ENCODE measurements at places on chromosomes 12 and 14.
A peak's percentile ranks its signal among the peaks of the same experiment; 100 is the strongest.

GRCh38 chr12:69623970-69624369 is 13.3 kb upstream of the LRRC10 start:
- no peak for DNase-seq

DNA sequence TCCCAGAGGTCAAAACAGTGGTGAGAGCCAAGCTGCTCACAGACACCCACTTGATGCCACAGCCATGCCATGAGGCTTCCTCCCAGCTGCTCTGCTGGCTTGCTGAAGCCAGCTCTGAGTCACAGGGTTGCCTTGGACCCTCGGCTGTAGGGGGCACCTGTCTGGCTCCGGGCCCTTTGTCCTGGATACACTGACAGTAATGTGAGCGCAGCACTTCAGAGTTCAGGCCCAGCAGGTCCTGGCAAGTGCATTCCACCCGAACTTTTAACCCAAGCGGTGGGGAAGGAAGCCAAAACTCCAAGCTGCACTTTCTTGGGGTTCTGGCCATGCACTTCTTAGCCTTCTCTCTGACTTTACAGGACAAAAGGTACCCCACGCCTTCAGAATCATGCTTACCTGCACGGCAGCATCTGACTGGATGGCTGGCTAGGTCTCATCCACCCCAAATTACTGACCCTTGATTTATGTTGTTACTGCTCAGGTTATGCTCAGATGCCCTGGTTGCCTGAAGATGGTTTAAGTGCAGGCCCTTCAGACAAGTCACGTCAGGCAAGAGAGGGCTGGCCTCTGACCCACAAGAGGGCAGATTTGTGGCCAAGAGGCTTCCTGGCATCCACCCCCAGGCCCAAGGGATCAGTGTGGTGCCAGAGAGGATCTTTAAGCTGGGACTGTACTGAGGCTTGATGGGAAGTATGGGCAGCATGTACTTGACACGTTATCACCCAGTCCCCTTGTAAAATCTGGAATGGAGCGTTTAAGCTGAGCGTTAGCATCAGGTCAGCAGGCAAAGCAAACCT is 24.8 kb downstream of the SLC25A29 start:
- peak; percentile 60 for DNase-seq

GRCh38 chr12:117521346-117521745 is 159.9 kb upstream of the NOS1 start:
- DNase-seq, result no peak

DNA sequence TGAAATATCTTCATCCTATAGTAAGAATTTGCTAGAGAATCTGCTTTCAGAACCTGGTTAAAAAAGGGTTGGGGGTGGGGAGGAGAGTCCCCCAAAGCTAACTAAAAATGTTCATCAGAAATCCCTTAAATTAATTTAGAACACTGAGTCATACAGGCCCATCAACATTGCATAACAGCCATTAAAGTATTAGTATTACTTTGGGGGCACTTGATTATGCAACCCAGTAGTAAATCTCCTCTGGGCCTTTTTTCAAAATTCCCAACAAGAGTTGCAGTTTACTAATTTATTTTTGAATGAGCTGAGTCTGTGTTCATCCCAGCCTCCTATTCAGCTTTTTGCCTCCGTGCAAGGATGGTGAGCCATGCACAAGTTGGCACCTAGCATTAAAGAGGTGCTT is 8.8 kb upstream of the SLC24A4 start:
- no peak for DNase-seq

GRCh38 chr12:109765446-109765810 is 51.8 kb downstream of the FAM222A start:
- no peak for DNase-seq

- DNase-seq, result no peak
Observed at GRCh38 chr14:60303745-60304144, 54.7 kb downstream of the PPM1A start.

GRCh38 chr12:70592664-70593063 is 44.6 kb downstream of the PTPRB start:
- no peak for DNase-seq

GRCh38 chr12:52206304-52207040 is 14.7 kb upstream of the KRT80 start:
- peak; percentile 47 for DNase-seq

DNA sequence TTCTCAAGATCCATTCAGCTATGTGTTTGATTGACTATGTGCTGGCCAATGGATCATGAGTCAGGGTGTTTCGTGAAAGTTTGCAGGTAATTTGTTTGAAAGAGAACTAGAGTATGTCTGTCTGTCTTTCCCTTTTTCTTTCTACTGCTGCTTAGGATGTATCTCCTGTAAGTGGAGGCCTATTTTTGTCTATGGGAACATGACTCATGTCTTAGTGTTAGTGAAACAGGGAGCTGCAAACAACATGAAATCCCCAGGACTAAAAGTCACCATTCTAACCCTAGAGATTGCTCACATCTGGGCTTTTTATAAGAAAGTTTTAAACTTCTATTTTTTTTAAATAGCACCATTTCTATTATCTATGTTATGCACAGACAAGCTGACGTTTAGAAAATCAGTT is 333.0 kb downstream of the CCER1 start:
- no peak for DNase-seq
